ENCODE measurements at places on chromosomes 1 and 21. TPM values are rescaled to one million over a fixed set of nuclear protein-coding genes. Genes with fewer than 3 reads are reported as not detected.

- H3K27me3 ChIP-seq, result no peaks in the 10 kb centered on the region
- H3K36me3 ChIP-seq, result no peaks in the 10 kb centered on the region
- H3K4me3 ChIP-seq, result peak overlapping the region; percentile 95
- DNase-seq, result peak; percentile 16
- H3K27ac ChIP-seq, result peak overlapping the region; percentile 59
Measured at GRCh38 chr1:193104502-193104906, 710 bp downstream of the GLRX2 start.

DNA sequence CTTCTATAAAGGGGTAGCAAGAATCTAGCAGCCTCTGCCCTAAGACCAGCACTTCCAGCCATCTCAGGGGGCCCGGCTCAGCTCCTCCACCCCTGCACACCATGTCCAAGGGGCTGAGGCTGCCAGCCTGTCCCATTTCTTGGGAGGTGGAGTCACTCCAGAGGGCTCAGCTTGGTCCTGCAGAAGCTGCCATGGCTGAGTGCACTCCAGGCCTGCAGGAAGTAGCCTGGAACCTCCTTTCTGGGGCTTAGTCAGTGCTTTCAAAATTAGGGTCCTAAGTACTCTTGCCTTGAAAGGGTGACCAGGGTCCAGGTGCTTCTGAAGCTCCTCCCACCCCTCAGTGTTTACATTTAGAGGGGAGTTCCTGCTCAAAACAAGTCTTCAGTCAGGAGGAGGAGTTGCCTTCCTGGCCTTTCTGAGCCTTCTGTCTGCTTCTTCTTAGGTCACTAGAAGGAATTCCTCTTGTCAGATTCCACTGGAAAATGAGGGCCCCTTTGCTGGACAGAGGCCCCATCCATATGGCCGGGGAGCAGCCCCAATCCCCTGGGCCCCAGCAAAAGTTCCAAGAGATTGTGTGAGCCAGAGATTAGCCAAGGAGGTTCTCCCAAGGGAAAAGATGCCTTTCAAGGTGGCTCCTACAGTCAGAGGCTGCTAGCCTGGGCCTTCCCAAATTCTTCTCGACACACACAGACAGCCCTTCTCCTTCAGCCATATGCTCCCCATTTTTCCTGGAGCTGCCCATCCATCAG, 128.1 kb upstream of the VAMP3 start:
- no peaks in the 10 kb centered on the region for H3K27me3 ChIP-seq
- DNase-seq, result no peak
- no peak overlapping the region for H3K4me3 ChIP-seq
- peaks cover 11% of the 10 kb centered on the region for H3K4me1 ChIP-seq
- peak overlapping the region; percentile 71 for H3K27ac ChIP-seq

- no peak for DNase-seq
- no peak overlapping the region for H3K27ac ChIP-seq
- no peaks in the 10 kb centered on the region for H3K36me3 ChIP-seq
- H3K4me1 ChIP-seq, result peaks cover 5% of the 10 kb centered on the region
- no peaks in the 10 kb centered on the region for H3K27me3 ChIP-seq
- no peak overlapping the region for H3K4me3 ChIP-seq
Measured at GRCh38 chr1:182245040-182245439, 146.6 kb downstream of the GLUL start.

KRTCAP2 gene
- 125 TPM for total RNA-seq

DNA sequence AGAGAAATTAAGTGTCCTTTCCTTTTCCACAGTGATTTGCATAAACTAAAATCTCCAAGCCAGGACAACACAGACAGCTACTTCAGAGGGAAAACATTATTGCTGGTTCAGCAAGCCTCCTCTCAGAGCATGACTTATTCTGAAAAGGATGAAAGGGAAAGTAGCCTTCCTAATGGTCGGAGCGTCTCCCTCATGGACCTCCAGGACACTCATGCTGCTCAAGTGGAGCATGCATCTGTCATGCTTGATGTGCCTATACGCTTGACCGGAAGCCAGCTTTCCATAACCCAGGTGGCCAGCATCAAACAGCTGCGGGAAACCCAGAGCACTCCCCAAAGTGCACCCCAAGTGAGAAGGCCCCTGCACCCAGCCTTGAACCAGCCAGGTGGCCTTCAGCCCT, 39.1 kb downstream of the CLEC20A start:
- no peak for DNase-seq
- H3K36me3 ChIP-seq, result peaks cover 14% of the 10 kb centered on the region
- H3K4me1 ChIP-seq, result peaks cover 8% of the 10 kb centered on the region
- no peak overlapping the region for H3K4me3 ChIP-seq
- no peaks in the 10 kb centered on the region for H3K27me3 ChIP-seq
- no peak overlapping the region for H3K27ac ChIP-seq

- H3K27ac ChIP-seq, result no peak overlapping the region
- peaks cover 30% of the 10 kb centered on the region for H3K4me1 ChIP-seq
- no peaks in the 10 kb centered on the region for H3K27me3 ChIP-seq
Measured at GRCh38 chr1:67752306-67752705, 67.3 kb downstream of the GADD45A start.

DNA sequence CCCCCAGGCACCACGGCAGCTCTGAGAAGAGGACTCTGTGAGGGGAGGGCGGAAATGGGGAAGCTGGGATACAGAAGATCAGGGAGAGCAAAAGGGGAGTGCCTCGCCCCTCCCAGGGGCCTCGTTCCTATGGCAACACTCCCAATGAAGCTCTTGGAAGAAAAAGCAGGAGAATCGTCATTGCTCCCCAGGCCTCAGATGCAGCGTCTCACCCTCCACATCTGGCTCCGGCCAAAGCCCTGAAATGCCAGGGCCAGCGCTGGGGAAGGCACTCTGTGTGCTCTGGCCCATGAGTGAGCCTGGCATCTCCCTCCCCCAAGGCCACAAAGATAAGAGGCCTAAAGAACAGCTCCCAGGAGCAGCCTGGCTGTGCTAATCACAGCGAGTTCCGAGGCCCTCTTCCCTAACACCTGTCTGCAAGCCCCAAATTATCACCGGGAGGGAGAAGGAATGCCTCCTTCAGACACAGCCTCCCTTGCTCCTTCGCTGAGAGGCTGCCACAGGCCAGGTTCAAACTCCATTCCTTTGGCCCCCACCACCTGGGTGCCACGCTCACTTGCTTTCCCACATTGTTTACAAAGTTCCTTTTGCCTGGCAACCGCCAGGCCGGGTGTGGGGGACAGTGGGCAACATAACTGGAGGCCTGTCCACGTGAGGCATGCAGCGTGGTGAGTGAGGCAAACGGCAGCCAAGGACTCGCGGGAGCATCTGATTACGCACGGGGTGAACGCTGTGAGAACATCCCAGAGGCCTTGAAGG, 27.8 kb downstream of the ECE1 start:
- peak overlapping the region; percentile 67 for H3K4me3 ChIP-seq
- no peaks in the 10 kb centered on the region for H3K27me3 ChIP-seq
- peaks cover 44% of the 10 kb centered on the region for H3K4me1 ChIP-seq
- DNase-seq, result peak; percentile 44
- H3K36me3 ChIP-seq, result peaks cover 4% of the 10 kb centered on the region

DNA sequence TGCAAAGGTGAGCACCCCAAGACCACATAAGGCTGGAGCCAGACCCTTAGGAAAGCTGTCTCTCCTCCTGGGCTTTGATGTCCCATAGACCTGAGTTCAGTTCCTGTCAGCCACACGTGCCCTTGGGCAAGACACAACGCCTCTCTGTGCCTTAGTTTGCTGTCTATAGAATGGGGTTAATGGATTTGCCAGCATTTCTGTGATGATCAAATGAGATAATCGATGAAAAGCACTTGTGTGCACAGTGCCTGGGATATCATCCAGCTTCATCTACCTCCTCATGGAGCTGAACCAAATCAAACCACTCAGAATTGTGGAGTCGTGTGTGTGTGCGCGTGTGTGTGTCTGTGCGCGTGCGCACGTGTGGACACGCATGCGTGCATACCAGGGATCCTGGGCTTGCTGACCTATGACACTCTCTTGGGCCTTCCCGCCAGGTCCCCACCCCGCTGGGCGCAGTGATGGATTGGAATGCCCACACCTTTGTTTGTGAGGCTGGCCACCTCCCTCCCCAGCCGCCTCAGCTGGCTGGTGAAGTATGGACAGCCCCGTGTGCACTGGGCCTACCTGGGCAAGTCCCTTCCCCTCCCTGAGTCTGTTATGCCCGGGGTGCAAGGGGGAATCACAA, 5.2 kb downstream of the TTC22 start:
- H3K27me3 ChIP-seq, result peaks cover 16% of the 10 kb centered on the region
- no peak for DNase-seq
- no peaks in the 10 kb centered on the region for H3K36me3 ChIP-seq

GRCh38 chr1:19536519-19536918, 51.2 kb upstream of the CAPZB start:
- H3K4me3 ChIP-seq, result no peak overlapping the region
- H3K27me3 ChIP-seq, result no peaks in the 10 kb centered on the region
- H3K4me1 ChIP-seq, result no peaks in the 10 kb centered on the region
- peaks cover 4% of the 10 kb centered on the region for H3K36me3 ChIP-seq

OR2L2 gene
- 0.09 TPM for total RNA-seq

GRCh38 chr1:44377925-44378784, 23.1 kb upstream of the ERI3 start:
- no peak overlapping the region for H3K4me3 ChIP-seq
- H3K27me3 ChIP-seq, result peaks cover 7% of the 10 kb centered on the region
- no peaks in the 10 kb centered on the region for H3K36me3 ChIP-seq
- peak; percentile 53 for DNase-seq

DNA sequence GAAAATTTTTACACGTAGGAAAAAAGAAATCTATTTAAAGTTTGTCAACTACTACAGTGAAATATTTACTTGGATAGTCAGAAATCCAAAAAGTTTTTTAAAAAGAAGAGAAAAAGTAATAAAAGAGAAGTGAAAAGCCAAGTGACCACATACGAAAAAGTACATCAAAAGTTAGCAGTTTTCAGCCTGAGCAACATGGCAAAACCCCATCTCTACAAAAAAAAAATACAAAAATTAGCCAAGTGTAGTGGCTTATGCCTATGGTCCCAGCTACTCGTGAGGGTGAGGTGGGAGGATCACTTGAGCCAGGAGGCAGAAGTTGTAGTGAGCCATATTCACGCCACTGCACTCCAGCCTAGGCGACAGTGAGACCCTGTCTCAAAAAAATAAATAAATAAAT, 5.2 kb upstream of the MR1 start:
- no peak overlapping the region for H3K4me3 ChIP-seq
- H3K27me3 ChIP-seq, result peaks cover 11% of the 10 kb centered on the region
- DNase-seq, result no peak
- H3K27ac ChIP-seq, result no peak overlapping the region

GRCh38 chr1:202084791-202085681, 37.7 kb upstream of the GPR37L1 start:
- H3K4me3 ChIP-seq, result peak overlapping the region; percentile 39
- peak overlapping the region; percentile 95 for H3K27ac ChIP-seq

DNA sequence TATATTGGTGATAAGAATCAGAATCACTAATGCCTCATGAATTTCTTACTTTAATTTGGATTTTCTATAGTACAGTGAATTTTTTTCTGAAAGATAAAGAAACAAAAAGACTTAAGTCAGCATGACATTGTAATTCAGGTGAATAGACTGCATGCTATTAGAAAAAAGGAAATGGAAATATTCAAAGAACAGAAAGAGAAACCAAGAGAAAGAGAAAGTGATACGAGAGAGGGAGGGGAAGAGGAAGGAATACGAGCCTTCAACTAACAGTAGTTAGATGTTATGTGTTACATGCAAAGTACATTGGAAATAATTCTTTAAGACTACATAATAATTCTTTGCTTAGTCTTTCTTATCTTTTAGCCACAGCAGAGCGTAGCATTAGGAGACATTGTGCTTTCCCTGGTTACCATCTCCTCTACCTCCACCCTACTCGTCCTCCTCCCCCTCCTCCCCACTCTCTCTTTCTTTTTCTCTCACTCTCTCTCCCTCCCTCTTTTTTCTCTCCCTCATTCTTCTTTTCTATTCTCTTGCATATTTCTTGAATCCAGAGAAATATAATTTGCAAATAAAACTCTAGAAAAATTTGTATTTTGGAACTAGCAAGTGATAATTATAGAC, 46.4 kb upstream of the ADGRL4 start:
- no peak for DNase-seq
- H3K4me3 ChIP-seq, result no peak overlapping the region
- H3K27ac ChIP-seq, result no peak overlapping the region
- no peaks in the 10 kb centered on the region for H3K4me1 ChIP-seq
- H3K27me3 ChIP-seq, result no peaks in the 10 kb centered on the region

SLC2A5 gene
- total RNA-seq, result not detected

- H3K27ac ChIP-seq, result no peak overlapping the region
- H3K36me3 ChIP-seq, result peaks cover 2% of the 10 kb centered on the region
- DNase-seq, result no peak
- no peak overlapping the region for H3K4me3 ChIP-seq
Measured at GRCh38 chr21:40056031-40056430, 188.8 kb downstream of the PCP4 start.

OR2M5 gene
- total RNA-seq, result not detected

GRCh38 chr1:46494910-46495309, 5.3 kb downstream of the DMBX1 start:
- no peak overlapping the region for H3K27ac ChIP-seq
- H3K27me3 ChIP-seq, result peaks cover 88% of the 10 kb centered on the region
- H3K4me3 ChIP-seq, result no peak overlapping the region
- no peaks in the 10 kb centered on the region for H3K36me3 ChIP-seq

DNA sequence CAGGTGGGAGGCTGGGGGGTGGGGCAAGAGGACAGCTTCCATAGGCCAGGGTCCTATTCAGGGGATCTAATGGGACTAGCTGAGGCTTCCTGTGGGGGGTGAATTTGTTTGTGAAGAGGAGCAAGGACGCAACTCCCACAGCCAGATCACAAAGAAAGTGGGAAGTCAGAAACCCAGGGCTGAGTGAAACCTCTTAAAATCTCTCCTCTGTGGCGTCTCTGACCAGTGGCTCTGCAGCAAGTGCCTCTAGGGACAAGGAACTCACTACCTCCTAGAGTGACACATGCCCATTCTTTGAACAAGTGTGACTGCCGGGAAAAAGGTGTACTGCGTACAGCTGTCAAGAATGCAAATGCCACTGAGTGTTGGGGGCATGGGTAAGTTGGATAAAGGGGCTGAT, 187.9 kb downstream of the HIVEP3 start:
- H3K27me3 ChIP-seq, result no peaks in the 10 kb centered on the region
- H3K4me3 ChIP-seq, result no peak overlapping the region
- H3K4me1 ChIP-seq, result peaks cover 14% of the 10 kb centered on the region
- H3K36me3 ChIP-seq, result no peaks in the 10 kb centered on the region
- no peak for DNase-seq
- no peak overlapping the region for H3K27ac ChIP-seq
